ENCODE measurements at places on chromosomes 11 and 22.
A peak's percentile ranks its signal among the peaks of the same experiment; 100 is the strongest.

GRCh38 chr11:10876158-10876557 lies 18.3 kb upstream of the ZBED5 start:
- DNase-seq: no peak

DNA sequence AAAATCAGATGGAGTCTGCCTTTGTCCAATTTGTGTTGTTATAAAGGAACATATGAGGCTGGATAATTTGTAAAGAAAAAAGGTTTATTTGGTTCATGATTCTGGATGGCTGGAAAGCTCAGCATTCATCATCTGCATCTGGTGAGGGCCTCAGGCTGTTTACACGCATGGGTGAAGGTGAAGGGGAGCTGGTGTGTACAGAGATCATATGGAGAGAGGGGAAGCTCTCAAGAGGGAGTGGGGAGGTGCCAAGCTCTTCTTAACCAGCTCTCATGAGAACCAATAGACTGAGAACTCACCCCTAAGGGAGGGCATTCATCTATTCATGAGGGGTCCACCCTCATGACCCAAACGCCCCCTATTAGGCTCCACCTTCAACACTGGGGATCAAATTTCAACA lies 40.0 kb downstream of the NEU3 start:
- DNase-seq: no peak

DNA sequence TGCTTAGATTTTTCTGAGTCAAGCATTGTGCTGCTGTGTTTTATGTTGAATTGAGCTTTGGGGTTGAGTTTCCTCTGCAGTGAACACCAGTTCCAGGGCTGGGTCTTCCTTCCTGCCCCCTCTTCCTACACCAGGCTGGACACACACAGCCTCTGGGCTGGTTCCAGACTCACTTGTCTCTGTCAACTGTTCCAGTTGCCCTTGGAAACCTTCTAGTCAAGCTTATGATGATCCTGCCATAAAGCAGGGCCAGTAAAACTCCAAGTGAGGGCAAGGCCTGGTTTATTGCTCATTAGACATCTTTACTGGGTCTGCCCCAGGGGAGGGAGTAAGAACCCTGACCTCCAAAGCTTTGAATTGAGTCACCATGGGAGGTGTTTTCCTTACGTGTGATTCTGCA lies 61.1 kb downstream of the KIAA1671 start:
- DNase-seq: no peak

DNA sequence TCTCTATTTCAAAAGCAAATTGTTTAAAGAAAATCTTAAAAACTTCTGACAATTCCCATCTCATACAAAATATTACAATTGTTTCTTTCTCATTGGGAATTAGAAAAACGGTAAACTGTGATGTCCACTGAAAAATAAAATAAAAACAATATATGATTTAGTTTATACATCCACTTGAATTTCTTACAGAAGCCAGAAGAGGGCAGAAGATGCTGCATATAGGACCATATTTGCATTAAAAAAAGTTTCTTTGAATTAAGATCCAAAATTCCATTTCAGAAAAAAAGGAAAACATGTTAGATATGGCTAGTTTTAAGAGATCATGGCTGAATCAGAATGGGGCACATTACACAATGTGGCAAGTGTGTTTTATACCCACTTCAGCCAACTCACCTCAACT lies 39.3 kb upstream of the LRRC4C start:
- no peak for DNase-seq

GRCh38 chr11:11558826-11559225 lies 63.0 kb downstream of the GALNT18 start:
- peak; percentile 8 for DNase-seq

DNA sequence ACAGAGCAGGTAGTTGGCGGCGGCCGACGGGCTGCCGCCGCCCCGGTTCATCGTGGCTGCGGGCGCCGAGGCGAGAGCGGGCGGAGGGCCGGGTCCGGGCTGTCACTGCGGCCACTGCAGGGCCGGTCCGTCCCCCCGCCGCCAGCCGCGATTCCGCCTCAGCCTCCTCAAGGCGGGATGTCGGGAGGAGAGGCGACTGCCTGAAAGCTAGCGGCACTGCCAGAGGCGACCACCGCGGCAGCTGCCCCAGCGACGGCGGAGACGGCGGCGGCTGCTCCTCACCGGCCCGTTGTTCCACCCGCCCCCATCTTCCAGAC lies 234 bp downstream of the SESN3 start:
- DNase-seq: no peak

- DNase-seq: no peak
Observed at GRCh38 chr22:28898233-28898629, 14.9 kb downstream of the ZNRF3 start.

- DNase-seq: no peak
Observed at GRCh38 chr11:14784230-14784629, 107.8 kb downstream of the CYP2R1 start.

DNA sequence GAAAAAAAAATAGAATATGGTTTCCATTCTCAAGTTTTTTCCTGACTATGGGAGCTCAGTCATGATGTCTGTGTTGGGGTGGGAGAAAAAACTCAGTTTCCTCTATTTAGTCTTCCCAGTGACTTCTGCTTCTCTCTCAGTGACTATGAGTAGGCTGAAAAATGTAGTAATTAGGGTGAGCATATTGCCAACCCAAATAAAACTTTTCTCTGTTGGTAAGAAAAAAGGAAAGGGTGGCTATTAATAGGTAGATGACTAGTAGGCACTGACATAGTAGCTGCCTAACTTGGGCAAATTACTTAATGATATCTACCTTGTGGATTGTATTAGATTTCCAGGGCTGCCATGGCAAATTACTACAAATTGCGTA lies 34.2 kb upstream of the BIRC3 start:
- DNase-seq: no peak

- no peak for DNase-seq
Observed at GRCh38 chr22:48778308-48779195, 1049.1 kb downstream of the BRD1 start.

All from KBM-7 (cell line).